ENCODE measurements at places on chromosomes 13 and 19.

DNA sequence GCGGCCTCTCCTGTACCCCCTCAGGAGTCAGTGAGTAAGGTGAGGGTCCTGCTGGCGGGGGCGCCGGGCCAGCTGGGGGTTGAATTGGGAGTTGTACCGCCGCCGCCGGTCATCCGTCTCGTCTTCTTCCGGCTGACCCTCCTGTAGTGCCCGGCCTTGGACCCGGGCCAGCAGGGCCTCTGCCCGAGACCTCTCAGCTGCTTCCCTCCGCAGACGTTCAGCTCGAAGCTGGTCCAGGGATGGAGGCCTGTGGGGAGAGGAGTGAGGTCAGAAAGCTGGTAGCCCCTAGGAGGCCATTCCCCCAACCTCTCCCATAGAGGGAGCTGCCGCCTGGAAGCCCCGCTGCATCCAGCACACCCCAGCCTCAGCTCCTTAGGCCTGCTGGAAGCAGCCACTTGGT is 3.8 kb downstream of the LENG1 start:
- DNase-seq, result no peak

DNA sequence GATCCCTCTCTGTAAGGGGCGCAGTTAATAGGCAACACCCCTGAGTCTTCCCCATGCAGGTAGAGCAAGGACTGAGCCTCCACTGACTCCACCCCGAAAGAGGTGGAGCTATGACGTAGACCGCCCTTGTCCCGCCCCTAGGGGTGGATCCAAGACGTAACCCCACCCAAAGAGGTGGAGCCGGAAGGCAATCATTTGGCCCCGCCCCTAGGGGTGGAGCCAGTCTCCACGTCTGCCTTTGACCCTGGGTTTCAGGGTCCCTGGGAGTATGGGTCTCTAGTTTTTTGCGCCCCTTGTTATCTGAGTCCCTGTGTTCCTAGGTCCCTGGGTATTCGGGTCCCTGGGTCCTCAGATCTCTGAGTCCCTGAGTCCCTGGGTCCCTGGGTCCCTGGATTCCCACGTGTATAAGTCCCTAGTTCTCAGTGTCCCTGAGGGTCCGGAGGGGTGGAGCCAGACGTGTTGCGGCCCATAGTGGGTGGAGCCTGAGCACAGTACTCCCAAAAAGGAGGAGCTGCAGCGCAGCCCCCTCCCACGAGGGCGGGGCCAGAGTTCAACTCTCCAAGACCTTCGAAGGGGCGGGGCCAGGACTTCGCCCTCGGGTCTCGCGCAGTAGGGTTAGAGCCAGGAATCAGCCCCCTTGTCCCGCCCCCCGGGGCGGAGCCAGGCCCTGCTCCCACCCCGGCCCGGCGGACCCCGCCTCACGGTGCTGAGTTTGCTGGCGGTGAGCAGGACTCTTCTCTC is 5.3 kb downstream of the DENND1C start:
- DNase-seq, result no peak

DNA sequence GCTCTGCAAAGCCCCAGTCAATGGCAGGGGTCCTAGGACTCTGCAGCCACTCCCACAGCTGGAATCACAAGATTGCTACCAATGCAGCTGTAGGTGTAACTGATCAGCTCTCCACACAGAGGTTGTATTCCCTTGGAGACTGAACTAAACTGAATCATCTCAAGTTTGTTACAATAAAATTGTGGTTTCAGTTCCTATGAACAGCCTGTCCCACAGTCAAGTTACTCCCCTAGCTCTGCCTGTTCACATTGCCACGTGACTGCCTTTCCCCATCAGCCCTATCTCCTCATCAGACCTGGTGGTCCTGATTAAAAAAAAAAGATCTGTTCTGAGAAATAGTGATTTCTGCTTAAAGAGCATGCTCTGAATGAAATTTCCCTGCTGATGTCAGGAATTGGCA is 287.9 kb upstream of the NBEA start:
- no peak for DNase-seq

- DNase-seq, result no peak
These were observed 15.2 kb downstream of the SIGLEC7 start for GRCh38 chr19:51157265-51157664.

DNA sequence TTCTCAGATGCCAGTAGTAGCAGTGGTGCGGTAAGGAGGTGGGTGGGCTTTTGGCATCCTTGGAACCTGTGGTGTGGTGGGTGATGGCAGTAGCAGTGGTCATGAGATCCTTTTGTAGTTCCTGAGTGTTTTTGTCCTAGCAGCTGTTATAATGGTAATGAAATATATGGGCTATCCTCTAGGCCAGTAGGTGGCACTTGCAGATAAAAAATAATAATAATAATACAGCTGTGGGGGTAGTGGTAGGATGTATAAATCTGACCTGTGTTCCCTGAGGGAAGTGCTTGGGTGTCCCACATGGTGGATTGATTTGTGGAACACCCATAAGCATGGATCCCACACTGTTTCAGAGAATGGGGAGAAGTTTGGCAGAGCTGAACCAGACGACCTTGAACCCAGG is 334.0 kb downstream of the SLITRK5 start:
- DNase-seq, result no peak

DNA sequence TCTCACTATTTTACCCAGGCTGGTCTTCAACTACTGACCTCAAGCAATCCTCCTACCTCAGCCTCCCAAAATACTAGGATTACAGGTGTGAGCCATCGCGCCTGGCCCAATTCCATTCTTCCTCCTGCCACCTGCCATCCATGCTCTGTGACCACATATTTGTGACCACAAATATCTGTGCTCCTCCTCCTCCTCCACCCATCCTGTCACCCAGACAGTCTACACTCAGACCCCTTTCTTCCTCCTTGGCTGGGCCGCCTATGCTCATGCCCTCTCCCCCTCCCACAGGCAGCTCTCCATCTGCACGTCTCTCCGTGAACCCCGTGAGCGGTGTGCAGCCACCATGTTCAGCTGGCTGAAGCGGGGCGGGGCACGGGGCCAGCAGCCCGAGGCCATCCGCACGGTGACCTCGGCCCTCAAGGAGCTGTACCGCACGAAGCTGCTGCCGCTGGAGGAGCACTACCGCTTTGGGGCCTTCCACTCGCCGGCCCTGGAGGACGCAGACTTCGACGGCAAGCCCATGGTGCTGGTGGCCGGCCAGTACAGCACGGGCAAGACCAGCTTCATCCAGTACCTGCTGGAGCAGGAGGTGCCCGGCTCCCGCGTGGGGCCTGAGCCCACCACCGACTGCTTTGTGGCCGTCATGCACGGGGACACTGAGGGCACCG is 3.2 kb downstream of the EHD2 start:
- DNase-seq, result no peak

DNA sequence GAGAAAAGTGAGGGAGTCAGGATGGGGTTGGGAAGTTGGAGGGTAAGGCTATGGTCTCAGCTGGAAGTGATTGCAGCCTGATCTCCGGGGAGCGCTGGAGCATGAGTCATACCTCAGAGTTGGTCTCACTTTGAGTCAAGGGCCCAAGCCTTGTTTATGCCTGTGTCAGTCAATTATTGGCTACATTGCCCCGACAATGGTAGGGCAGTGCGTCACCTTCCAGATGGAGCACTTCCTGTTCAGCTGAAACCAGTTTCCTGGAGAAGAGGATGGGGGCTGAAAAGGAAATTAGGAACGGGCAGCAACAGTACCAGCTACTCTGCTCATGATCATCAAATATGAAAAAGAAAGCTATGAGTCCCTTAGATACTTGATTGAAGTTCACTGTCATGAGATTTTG is 60.4 kb downstream of the ADGRE1 start:
- peak; percentile 22 for DNase-seq

GRCh38 chr13:102376318-102376717 is 25.5 kb downstream of the FGF14 start:
- DNase-seq, result no peak

DNA sequence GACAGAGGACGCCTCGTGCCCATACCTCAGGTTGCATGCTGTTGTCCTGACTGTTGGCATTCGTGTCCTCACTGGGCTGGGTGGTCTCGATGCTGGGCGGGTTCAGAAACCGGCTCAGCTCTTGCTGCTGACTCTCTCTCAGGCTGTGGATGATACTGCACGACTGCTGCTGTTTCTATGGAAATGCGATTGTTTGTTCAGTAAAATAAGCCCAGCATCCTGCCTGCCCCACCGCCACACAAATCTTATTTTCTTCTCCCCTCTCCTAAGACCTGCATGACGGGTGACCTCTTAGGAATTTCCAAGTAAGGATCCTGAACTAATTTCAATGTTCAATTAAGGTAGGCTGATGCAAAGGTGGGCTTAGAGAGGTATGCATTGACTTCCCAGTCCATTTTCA is 356.5 kb downstream of the NALCN start:
- no peak for DNase-seq

- no peak for DNase-seq
These were observed 99.2 kb downstream of the GNG7 start for GRCh38 chr19:2603334-2603733.

- DNase-seq, result no peak
These were observed 1.5 kb upstream of the MYADM start for GRCh38 chr19:53865918-53866864.

- no peak for DNase-seq
These were observed 9.0 kb upstream of the TEX26 start for GRCh38 chr13:30923418-30923817.

DNA sequence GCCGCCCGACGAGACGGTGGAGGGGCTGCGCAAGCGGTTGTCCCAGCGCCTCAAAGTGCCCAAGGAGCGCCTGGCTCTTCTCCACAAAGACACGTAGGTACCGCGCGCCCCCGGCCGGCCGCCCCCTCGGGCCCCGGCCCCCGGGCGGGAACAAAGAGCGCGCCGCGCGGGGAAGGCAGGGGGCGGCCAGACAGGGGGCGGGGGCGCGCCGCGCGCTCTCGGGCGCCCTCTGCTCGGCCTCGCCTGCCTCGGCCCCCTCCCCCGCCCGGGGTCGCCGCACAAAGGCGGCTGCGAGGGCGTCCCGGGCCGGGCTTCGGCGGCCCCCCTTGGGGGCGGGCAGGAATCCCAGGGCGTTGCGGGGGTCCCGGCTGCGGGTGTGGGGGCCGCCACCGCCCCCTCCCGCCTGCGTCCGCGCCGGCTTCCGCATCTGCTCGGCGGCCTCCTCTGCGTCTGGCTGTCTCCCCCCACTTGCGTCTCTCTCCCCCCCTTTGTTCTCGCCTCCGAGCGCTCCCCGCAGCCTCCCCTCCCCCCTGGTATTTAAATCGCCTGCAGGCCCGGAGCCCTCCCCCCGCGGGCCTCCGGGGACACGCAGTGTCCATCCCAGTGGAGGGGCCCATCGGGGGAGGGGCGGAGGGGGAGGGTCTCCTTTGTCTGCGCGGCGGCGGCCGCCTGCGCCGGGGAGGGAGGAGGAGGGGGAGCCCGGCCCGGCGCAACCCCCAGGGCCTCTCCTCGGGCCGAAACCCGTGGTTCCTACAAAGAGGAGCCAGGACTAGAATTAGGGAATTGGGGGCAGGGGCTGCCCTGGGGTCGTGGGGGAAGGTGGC is 2.3 kb downstream of the MIDN start:
- no peak for DNase-seq

DNA sequence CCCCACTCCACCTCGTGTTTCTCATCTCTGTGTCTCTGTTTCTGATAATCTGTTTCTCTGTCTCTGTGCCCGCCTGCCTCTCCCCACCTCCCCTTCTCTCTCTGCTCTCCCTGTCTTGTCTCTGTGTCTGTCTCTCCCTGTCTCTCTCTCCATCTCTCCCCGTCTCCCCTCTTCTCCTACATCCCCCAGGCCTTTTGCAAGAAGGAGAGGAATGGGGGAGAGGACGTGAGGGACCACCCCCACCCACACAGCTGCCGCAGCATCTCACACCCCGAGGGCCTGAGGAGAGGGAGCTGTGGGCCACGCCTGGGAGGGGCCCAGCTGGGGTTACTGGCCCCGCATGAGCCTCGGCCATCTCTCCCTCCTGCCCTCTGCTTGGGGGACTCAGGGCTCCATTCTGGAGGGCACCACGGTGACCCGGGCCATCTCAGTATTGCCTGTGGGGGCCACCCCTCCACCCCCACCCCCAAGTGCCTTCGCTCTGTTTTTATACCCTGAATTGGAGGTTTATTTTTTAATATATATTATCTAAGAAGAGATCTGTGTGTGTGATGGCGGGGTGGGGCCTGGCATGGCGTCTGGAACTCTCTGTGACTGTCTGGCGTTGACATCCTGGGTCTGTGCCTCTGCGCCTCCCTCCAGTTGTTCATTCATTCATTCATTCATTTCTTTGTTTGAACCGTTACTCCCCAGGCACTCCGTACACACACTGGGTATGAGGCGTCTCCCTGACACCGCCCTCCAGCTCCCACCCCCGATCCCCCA is 21.2 kb downstream of the ERFL start:
- no peak for DNase-seq

DNA sequence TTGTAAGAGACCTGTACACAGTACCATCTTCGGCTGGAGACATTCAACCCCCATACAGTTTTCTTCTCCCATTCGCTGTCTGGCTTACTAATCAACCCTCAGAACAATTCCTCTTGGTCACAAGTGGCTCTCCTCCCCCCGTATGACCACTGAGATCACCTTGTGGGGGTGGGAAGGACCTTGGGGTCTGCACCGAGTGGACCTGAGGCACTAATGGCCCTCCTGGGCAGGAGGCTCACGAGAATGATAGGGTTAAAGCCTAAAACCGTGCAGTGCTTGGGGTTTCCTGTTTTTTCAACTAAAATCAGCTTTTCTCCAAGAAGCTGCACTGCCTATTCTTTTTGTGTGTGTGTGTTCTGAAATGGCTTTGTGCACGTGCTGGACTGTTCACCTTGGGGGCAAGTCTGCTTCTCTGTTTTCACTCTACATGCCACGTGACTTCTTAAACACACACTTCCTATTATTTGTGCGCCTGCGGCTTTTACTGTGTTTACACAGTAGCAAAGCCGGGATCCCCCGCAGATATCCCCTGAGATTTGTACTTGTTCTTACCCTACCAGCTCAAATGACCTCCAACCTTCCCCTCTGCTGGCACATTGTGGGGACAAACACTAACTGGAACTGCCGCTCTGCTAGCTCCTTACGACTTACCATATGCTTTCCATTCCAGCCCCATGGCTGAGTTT is 12.3 kb downstream of the RBM26 start:
- no peak for DNase-seq

- no peak for DNase-seq
These were observed 59.4 kb downstream of the SLC10A2 start for GRCh38 chr13:103006641-103007426.

DNA sequence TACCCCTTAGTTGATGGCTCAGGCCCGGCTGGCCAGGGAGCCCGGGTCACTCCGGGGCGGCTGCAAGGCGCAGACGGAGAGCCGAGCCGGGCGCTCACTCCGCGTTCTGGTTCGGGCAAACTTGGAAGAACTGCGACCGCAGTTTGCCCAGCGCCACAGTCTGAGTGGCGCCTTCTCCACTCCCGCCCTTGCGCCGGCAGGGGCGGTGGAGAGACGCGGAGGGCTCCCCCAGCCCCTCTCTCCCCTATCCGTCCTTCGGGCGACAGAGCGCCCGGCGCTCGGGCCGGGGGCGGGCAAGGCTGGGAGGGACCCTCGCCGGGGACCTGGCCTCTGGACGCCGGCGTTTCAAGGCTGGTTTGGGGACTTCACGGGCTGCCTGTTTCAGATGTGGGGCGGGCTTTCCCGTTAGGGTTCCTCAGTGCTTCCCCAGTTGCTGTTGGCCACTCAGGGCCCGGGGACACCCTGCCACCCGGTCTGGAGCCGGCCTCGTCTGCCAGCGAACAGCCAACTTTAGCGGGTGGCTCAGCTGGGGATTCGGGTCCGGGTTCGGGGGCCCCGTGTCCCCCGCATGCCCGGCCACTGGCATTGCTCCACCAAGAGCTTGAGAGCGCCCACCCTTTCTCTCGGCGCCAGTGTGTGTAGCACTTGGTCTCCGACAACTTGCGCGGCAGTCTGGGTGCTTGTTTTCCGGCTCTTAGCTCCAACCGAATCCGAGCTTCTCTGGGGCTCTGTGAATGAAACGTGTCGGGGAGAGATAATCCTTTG is 1.5 kb downstream of the GPC6 start:
- no peak for DNase-seq
